OCI-LY7 (cell line): ENCODE measurements at places on chromosomes 7 and 10.

DNA sequence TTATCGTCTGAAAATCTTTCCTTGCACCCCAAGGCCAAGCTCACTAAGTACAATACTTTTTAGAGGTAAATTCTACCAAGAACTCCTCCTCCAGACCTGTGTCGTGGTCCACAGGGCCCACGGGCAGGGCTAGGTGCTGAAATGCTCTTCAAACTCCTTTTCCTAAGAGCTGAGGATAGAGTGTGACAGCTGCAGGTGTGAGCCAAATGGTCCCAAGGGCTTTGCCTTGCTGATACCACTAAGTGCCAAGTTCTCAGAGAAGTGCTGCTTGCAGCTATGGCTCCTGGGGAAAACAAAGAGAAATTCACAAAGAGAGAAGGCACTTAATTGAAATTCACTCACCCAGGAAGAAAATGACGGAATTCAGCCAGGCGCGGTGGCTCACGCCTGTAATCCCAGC, 868.9 kb upstream of the AUTS2 start:
- DNase-seq, result no peak

DNA sequence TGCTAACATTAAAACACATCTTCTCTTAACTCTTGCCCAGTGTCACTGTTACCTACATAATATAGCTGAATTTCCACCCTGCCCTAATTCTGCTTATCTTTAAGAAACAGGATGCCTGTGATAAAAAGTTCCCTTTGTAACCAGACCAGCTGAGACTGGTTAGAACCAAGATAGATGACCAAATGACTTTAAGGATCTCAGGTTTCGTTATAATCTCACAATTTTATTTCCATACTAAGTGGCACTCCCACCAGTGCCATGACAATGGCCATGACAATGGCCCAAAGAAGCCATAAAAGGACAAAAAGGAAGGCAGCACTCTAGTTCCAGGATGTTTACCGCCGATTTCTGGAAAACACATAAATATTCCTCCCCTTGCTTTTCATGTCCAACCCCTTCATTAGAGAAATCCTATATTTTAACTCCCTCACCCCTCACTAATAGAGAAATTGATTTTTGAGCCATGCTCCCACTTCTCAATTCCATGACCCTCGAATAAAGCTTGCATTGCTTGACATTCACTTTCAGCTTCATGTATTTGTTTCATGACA, 126.1 kb downstream of the ELAPOR2 start:
- no peak for DNase-seq

DNA sequence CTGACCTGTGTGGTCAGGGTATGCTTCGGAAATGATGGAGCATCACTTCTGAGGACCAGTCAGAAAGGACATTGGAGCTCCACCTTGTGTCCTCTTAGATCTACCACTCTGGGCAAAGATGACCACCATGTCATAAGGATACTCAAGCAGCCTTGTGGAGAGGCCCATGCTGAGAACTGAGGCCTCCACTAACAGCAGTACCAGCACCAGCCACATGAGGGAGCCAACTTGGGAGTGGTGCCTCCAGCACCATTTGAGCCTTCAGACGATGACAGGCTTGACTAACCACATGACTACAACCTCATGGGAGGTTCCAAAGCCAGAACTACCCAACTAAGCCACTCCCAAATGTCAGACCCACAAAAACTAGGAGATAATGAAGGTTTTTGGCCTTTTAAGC, 116.0 kb downstream of the NPTX2 start:
- peak; percentile 71 for DNase-seq

GRCh38 chr10:60677531-60678129, 100.6 kb upstream of the CDK1 start:
- no peak for DNase-seq

GRCh38 chr7:131517218-131517923, 39.1 kb downstream of the PODXL start:
- no peak for DNase-seq

DNA sequence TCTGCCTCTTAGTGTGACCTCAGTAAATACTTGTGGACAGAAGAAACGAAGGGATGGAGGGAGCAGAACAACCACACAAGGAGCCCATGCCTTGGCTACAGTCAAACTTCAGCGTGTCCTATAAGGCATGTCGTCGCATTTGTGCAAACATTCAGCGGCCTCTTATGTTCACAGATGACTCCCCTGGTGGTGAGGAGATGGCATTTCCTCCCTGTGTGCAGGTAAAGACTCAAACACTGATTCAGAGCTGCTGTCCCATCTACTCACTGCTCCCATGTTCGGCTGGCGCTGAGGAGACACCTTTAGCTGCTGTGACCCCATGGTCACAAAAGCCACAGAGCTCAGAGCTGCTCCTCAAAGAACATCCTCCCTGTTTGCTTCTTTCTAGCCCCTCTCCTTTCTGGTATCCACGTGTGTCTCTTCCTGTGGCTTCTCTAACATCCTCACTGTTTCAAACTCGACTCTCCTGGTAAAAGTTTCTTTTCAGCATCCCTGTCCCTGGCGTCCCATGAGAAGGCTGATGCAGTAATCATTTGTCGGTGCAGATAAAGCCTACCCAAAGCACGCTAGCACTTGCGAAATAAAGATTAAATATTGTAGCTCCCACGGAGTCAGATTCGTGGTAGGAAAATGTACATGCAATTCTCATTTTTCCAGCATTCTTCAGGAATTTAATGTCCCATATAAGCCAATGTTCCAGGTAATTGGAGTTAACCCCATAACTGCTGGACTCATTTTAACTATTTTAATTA, 124.9 kb upstream of the NEBL start:
- DNase-seq, result peak; percentile 28

DNA sequence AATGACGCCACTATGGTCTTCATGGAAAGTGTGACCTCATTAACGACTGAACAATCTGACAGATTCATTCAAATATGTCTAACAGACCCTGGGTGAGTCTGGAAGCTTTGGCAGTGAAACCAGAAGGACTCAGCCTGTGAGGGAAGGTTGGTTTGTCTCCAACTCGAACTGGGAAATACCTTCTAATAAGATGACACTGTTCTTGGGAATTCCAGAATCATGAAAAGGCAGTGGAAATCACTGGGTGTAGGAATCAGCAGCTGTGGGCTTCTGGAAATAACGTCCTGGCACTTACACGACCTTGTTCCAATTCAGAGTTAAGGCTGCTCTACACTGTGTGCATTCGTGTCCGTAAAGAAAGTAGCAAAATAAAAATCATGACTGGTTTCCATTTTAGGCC, 75.1 kb downstream of the DGKI start:
- no peak for DNase-seq

- DNase-seq, result no peak
Observed at GRCh38 chr10:44788147-44789129, 122.7 kb upstream of the TMEM72 start.

DNA sequence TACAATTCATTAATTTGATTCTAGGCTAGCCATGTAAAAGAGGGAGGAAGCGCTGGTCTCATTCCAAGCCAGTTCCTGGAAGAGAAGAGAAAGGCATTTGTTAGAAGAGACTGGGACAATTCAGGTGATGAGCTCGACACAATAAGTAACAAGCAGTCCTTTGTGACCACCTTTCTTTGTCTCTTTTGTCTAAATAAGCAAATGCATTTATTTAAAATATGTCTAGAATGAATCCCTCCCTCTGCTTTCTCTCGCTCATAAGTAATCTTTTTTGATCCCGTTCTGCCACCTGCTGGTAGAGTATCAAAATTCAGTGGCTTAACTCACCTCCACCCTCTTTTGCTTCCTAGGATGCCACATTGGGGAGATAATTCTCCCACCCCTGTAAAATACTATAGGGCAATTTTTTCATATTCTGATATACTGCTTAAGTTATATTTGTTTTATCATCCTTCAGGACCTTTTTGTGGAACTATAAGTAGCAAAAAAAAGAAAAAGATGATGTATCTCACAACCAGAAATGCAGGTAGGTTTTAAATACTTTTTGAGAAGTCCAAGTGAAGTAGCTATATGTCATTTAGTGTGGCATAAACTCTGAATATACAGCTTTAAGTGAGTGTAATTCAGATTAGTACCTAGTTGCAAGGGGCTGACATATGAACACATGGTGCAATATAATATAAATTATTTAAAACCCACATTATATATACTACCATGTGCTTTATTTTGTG, 91.5 kb downstream of the GSDME start:
- DNase-seq, result peak; percentile 63

DNA sequence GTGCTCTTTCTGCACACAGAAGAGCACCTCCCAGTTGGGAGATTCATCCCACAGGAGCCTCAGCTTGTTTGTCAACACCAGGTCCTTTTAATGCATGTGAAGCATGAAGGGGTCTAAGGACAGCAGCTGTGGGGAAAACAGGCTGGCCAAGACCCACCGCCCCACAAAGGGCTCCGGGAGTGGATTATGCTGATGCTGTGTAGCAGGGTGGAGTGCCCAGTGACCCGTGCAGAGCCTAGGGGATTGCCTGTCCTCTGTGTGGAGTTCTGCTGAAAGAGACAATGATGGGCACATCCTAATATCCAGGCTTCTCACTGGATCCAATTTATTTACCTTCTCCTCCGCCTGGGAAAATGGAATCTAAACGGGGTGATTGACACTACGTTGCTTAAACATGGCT, 74.0 kb downstream of the PIP4K2A start:
- no peak for DNase-seq

DNA sequence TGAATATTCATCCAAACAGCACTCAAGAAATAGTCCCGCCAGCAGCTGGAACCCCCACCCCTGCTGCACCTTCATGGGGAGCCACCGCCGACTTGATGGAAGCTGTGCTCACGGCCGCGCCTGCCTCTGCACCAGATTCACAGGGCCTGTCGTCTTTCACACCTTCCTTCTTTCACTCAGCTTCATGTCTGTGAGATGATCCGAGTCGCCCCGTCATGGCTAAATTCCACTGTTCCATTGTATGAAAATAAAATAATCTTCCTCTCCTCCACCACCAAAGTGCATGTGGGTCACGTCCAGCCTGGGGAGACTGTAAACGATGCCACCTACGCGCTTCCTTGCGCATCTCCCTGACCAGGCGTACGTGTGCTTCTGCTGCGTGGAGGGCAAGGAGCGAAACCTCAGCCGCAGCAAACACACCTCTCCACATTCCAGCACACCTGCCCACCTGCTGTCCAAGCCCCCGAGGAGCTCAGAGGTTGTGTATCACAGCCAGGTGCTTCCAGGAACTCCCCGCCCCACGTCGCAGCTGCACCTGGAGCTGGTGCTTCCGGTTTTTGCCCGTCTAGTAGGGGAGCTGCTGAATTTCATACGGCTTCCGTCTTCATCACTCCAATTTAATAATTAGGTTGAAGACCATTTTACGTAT, 137.0 kb downstream of the PTPRN2 start:
- DNase-seq, result no peak

GRCh38 chr7:122055073-122055472, 89.0 kb downstream of the AASS start:
- DNase-seq, result no peak

- DNase-seq, result no peak
Observed at GRCh38 chr7:47039904-47040303, 542.0 kb downstream of the TNS3 start.

- DNase-seq, result no peak
Observed at GRCh38 chr10:78572565-78572964, 496.2 kb upstream of the ZMIZ1 start.

GRCh38 chr7:153518201-153518984, 533.8 kb upstream of the DPP6 start:
- no peak for DNase-seq

- DNase-seq, result no peak
Observed at GRCh38 chr7:26900251-26900650, 35.9 kb upstream of the SKAP2 start.

DNA sequence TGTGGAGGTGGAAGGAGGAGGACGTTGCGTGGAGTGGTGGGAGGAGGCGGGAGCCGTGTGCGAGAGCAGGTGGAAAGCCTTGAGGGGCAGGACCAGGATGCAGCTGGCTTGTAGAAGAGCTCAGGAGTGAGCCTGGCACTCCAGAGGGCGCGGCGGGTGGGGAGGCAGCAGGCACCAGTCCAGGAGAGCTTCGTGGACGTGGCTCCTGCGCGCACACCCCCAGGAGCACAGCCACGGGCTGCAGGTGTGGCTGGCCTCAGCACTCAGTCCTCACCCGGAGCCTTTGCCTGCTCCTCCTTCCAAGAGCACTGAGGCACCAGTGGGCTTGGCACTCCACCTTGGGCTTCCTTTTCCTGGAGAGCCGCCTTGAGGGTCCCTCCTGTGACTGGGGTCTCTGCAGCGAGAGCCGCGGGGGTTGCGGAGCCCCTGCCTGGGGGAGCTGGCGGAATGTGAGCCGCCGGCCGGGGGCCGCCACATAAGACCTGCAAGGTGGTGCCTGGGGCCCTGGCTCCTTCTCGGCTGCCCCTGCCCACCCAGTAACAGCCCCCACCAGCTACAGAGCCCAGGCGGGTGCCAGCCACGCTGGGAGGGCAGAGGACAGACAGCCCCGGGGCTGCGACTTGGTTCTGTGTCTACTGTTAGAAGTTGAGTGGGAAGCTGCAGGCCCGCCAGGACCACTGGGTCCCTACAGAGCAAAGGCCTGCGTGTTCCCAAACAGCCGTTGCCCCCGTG, 11.1 kb downstream of the MAFK start:
- no peak for DNase-seq

- DNase-seq, result no peak
Observed at GRCh38 chr7:121401896-121402295, 5.8 kb upstream of the FAM3C start.

DNA sequence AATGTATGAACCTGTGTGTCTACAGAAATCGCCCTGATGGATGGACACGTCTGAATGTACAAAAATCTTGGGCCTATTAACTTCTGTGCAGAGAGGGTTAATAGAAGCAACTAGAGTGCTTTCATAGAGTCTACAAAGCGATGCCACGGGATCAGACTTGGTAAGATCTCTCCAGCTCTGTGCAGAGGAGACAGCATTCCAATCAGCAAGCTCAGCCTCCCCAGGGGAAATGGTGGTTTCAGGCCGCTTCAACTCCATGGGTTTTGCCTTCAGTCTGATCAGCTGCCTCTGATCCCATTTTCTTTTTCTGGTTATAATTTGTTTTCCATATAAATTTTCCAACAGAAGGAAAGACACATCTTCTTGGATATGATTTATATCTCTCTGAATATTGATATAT, 35.1 kb upstream of the COBL start:
- no peak for DNase-seq

GRCh38 chr10:88755753-88756152, 4.1 kb upstream of the LIPN start:
- no peak for DNase-seq

GRCh38 chr7:86295526-86295925, 348.2 kb upstream of the GRM3 start:
- no peak for DNase-seq

GRCh38 chr10:131002031-131002861, 309.3 kb downstream of the TCERG1L start:
- no peak for DNase-seq
